Cerebellum (tissue), 4 donors: ENCODE measurements at places on chromosomes 1 and 21. TPM values are rescaled to one million over a fixed set of nuclear protein-coding genes. Genes with fewer than 3 reads are reported as not detected.
A peak's percentile ranks its signal among the peaks of the same experiment; 100 is the strongest.

CLIC4 gene
- 76.4 TPM for total RNA-seq

GRCh38 chr21:17512253-17513213, at the start of gene CXADR:
CXADR (plus strand) TSS chr21:17513043; CDS start chr21:17513130, 87 bp downstream.
- DNase-seq: peak; percentile 83

- DNase-seq: no peak
Observed at GRCh38 chr21:41523175-41523574, 15.2 kb upstream of the TMPRSS2 start.

LCE2A gene
- total RNA-seq: not detected

ADGRL4 gene
- total RNA-seq: 4.4 TPM
